ENCODE measurements at places on chromosomes 7 and 10.

- no peak for DNase-seq
Observed at GRCh38 chr10:58384544-58384998, 639 bp upstream of the TFAM start.

- no peak for DNase-seq
Observed at GRCh38 chr10:27723436-27723835, 22.2 kb downstream of the MKX start.

DNA sequence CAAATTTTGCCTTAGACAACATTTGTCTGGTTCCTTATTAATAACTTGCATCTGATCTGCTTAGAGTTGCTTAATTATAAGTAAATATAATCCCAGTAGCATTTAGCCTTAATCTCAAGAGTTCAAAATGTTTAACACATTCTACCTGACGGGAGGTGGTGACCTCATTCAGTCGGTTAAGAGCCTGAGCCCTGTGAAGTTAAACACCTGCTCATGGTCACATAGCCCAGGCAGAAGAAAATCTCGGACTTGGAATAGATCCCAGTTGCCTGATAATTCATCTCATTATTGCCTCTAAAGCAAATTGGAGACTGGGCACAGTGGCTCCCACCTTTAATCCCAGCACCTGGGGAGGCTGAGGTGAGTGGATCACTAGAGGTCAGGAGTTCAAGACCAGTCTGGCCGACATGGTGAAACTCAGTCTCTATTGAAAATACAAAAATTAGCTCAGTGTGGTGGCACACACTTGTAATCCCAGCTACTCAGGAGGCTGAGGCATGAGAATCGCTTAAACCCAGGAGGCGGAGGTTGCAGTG is 18.6 kb upstream of the ASCC1 start:
- no peak for DNase-seq

DNA sequence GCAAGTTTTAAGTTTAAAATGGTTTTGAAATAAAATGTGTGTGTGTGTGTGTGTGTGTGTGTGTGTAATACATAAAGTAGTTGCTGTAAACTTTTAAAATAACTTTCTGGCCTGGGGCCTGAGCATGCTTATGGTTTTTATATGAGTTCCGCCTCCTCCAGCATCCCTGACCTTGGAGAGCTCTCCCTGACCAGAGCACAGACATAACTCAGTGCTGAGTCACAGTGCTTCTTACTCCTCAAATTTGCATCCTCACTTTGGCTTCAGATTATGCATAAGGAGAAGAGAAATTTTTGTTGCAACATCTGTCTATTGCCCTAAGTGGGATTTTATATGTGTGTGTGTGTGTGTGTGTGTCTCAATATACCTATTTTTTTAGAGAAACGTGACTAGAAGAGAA is 200.8 kb downstream of the ELMO1 start:
- DNase-seq: no peak

DNA sequence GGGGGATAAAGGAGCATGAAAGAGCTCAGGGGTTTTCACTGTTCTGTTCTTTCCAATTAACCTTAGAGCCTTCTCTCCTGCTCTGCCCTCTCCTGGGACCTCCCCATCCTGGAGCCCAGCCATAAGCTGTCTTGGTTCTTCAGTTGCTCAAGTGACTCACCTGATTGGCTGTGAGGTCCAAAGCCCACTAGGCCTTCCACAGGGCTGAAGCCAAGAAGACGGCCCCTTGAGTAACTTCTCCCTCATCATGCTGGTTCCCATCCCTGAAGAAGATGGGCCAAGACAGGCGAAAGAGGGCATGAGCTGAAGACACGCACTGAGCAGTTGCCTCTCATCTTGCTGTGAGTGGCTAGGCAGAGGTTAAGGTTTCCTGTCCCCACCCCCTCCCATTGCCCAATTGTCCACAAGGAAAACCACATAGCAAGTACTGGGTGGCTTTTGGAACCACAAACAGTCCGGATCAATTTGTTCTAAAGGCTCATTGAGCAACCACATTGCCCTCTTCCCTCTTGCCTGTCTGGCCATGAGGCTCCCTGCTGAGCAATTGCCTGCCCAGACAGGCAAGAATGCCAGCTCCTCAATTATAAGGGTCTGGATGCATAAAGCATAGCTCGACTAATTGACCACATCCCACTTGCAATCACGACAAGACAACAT is 43.9 kb upstream of the GPAM start:
- DNase-seq: no peak

DNA sequence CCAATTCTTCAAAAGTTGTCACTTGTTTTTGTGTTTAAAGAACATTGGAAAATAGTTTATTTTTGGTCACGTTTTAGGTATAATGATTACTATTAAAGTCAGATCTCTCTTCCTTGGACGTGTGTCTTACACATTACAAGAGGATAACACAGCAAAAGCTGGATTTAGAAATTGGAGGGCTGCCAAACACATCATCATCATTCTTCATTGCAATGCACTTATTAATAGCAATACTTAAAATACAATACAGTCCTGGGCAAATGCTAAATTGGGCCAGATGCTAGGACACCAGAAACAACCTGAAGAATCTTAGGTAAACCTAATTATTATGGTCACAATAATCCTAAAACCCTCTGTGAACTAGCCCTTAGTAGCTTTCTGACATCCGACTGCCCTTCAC is 303.6 kb downstream of the DGKB start:
- no peak for DNase-seq

- DNase-seq: no peak
Observed at GRCh38 chr7:780081-780480, 52.2 kb upstream of the SUN1 start.

GRCh38 chr7:8305104-8305503 is 43.1 kb upstream of the ICA1 start:
- DNase-seq: no peak

GRCh38 chr7:101899616-101900015 is 82.2 kb downstream of the CUX1 start:
- DNase-seq: no peak

DNA sequence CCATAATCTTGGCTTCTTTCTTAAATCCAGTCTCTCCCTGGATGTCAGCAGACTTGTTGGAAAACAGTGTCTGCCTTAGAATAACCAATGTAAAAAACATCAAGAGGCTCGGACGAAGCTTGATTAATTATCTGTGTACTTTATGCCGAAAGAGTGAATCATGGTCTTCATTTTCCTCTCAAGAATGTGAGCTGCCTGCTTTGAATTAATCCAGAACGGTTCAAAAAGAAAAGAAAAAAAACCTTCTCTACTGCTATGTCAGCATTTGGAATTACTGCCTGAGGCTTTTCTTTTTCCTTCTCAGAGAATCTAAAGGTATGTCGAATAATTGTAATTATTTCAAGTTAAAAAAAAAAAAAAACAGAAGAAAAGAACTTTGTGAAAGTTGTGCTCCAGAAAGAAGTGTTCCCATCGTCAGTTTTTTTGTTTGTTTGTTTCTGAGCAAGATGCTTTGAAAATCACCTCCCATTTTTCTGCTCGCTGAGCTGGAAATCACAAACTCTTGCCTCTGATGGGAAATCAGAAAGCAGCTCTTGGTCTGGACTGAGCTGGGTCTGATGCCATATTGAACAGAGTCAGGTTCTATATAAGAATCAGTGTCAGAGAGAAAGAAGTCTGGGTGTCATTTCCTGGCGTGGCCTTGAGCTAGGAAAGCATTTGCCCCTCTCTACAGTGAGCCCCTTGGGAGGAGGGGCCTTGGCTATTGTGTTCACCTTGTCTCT is 20.2 kb downstream of the PLPP4 start:
- DNase-seq: no peak

DNA sequence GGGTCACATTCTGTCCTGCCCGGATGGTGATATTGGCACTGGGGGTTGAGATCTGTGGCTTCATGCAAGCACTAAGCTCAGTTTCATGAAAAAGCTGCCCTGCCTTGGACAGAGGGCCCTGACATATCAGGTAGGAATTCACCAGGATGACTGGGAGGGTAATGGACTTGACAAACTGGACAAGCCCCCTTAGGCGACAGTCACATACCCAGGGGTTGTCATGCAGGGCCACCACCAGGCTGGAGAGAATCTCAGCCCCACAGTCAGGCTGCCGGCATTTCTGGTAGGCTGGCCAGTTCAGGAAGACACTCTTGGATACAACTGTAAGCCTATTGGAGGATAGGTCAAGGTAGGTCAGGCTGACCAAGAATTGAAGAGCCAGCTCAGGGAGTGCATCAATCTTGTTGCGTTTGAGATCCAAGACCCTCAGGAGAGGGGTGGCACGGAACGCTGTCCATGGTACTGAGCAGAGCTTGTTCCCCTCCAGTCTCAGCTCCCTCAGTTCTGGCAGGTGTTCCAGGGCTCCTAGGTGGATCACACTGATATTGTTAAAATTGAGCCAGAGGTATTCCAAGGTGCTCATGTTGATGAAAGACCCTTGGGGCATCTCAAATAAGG is 824 bp downstream of the LRIT2 start:
- DNase-seq: no peak

DNA sequence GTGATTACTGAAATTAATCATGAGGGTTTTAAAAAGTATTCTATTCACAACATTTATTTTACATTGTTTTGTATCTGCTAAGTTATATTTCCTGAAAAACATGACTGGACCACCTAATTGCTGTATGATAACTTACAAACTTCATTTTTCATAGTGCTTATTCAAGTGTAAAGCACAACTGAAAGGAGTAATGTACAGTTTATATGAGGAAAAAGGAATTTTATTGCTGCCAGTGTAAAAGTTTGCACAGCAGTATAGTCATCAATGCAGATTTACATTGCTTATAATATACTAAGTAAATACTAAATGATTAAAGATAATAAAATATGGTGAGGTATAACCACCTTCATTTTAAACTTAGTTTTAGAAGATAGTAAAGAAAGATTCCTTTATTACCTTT is 4.0 kb downstream of the PTEN start:
- DNase-seq: no peak

DNA sequence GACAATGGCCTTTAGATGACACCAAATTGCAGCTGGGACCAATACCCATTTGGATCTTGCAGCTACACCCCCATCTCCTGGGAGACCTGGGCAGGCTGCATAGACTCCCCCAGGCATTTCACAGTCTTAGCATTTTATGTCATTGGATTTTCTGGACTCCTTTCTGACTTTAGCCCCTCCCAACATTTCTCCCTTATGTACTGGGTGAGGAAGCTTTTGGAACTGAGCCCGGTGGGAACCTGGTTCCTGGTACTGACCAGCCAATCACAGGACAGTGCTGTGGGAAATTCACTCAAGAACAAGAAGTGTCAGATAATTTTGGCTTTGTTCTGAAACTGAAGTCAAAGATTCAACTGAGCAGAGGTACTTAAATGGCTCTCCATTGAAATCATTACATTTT is 177.7 kb downstream of the ACTR3B start:
- DNase-seq: no peak

- DNase-seq: no peak
Observed at GRCh38 chr10:124381011-124381611, 37.6 kb downstream of the OAT start.

- no peak for DNase-seq
Observed at GRCh38 chr10:28951484-28951883, 274.2 kb downstream of the BAMBI start.

GRCh38 chr7:153470004-153470671 is 582.1 kb upstream of the DPP6 start:
- no peak for DNase-seq

DNA sequence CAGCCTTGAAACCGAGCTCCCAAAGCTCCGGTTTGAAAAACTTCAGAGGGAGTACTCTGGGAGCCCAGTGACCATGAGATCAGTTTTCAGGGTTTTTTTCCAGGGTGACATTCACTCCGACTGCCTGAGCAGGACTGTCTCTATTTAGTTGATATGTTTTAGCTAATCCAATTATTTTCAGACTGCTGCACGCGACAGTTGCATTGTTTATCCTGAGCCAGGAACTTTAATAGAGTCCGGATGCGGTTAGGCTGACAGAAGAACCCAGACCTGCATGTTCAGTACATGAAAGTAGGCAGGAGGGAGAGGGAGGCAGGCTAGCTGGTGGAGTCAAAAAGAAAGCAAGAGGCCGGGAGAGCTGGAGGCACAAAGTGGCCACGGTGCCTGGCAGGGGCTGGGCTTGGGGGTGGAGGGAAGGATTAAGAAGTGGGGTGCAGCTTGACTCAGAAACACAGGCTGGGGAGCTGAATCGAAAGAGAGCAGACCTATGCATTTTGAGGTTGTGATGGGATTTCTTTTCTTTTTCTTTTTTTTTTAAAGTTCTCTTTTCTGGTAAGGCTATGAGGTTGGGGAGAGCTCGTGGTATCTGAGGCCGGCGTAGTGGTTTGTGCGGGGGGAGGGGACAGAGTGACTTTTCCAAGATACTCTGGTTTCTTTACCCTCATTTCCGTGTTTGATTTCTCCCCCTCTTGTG is 5.7 kb downstream of the GATA3 start:
- DNase-seq: no peak

DNA sequence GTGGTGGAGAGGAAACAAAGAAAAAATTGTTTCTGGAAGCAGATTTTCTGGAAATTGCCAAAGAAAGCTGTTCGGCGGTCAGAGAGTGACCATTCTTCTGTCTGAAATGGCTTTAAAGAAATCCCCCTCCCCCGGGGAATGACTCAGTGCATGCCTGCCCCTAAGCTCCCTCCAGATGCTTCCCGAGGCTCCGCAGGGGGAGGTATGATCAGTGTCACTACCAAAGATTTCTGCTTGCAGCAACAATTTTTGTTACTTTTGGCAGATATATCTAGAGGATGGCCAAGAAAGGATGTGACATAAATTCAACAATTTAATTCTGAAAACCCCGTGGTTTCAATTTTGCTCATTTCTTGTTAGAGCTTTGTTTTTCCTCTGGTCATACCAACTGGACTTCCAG is 163.9 kb downstream of the JCAD start:
- no peak for DNase-seq

DNA sequence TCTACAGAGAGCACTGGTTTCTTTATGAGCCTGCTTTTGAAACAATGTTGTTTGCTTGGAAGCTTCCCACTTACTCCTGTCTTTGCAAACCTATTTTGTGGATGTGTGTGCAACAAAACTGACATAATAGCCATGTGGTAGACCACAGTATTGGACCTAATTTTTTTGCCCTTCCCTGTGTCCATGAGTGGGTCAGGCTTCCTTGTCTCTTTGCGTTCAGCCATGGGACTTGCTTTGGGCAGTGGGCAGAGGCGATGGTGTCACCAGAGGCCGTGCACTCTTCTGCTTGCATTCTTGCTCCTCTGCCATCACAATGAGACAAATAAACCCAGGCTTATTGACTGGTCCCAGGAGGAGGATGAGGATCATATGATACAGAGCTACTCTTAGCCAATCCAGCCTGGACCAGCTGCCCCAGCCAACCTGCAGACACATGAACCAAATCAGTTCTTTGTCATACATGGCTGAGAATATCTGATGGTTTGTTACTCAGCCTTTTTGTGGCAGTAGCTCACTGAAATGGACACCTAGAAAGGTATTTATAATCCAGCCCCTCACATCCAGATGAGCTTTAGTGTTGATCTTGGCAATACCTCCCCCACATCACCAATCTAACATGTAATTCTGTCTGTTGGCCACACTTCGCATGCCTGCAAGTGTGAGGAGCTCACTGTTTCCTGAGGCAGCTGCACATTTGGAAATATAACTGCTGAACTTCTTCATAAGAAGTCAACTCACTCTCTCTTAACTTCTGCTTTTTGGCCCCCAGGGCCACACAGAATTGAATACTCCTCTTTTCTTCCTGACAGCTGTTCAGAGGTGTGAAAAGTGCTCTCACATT is 427.8 kb upstream of the ZMIZ1 start:
- DNase-seq: no peak

GRCh38 chr7:117176206-117176605 is 146.7 kb downstream of the WNT2 start:
- DNase-seq: no peak

Data from HCT116 (cell line).